ENCODE measurements at places on chromosomes 2 and 18.

GRCh38 chr2:118469103-118469502 is 378.3 kb downstream of the EN1 start:
- DNase-seq = no peak

GRCh38 chr2:21412944-21413443 is 289.2 kb downstream of the TDRD15 start:
- DNase-seq = no peak

DNA sequence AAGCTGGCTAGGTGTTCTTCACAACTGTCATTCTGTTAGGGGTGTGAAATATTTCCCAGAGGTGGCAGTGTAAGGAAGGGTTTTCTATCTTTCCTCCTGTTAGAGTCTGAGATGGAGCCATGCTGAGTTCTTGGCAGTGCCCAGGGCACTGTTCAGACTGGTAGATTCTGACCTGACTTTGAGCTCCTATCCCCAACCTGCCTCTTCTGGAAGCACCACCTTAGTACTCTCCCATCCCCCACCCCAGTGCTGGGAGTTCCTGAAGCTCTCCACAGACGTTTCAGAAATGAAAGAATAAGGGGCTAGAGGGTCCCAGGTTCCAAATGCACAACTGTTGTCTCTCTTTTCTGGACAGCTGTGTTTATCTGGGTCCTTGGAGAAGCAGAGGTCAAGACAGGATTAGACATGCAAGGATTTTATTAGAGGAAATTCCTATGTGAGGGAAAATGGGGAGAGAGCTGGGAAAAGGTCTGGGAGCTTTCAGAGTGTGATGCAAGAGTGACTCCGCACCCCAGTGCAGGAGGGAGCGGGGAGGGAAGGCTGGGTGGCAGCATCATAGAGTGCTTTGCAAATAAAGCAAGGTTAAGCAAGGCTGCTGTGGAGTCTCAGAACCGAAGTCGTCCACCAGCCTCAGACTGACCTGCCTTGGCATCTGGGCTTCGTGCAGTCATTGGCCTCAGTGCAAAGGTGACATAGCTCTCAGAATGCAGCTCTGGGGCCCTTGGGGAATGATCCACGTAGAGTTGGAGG is 75.5 kb downstream of the SLC4A3 start:
- DNase-seq = no peak

DNA sequence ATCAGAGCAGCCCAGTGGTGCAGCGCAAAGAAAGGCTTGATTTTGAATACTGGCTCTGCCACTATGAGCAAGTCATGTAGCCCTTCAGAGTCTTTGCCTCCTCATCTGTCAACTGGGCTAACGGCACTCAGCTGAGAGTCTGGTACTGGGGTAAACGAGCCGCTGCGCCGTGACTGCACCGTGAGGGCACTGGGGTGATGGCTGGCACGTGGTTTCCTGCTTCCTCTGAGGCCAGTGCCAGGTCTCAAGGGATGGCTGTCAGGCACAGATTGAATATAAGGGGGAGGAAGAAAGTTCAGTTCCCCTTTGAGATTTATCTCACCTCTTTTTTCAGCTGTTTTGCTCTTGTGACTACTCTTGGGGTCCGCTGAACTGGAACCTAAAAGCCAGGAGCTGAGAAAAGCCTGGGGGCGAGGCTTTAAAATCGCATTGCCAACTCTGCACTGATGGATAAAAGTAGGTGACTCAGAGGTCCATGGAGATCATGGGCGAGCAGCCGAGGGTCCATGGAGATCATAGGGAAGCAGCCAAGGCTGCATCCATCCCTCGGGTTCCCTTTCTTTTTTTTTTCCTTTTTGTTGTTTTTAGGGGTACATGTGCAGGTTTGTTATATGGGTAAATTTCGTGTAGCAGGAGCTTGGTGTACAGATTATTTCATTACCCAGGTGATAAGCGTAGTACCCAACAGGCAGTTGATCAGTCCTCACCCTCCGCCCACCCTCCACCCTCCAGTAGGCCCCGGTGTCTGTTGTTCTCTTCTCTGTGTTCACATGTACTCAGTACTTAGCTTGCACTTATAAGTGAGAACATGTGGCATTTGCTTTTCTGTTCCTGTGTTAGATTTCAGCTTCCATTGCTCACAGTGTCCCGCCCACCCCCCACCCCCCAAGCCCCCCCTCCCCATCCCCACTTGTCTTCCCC is 114.3 kb downstream of the SPP2 start:
- peak; percentile 2 for DNase-seq

All from stimulated activated CD4-positive, alpha-beta T cell treated with anti-CD3 and anti-CD28 coated beads, Interleukin-12 subunit alpha, Interleukin-12 subunit beta, amount 100 ng/mL, for 48 hours (primary cell).